ENCODE measurements at places on chromosomes 5 and 9.
A peak's percentile ranks its signal among the peaks of the same experiment; 100 is the strongest.

GRCh38 chr9:105057551-105057950, 129.6 kb upstream of the ABCA1 start:
- DNase-seq = no peak

DNA sequence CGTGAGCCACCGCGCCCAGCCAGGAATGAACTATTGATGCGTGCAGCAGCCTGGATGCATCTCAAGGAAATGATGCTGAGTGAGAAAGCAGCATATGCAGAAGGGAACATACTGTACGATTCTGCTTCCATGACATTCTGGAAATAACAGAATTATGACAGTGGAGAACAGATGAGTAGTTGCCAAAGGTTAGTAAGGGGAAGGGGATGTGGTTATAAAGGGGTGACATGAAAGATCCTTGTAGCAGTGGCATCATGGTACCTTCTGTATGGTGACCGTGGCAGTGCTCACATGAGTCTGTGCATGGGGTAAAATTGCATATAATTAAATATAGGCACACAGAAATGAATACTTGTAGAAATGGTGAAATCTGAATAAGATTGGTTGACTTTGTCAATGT, 13.0 kb downstream of the NANS start:
- no peak for DNase-seq

DNA sequence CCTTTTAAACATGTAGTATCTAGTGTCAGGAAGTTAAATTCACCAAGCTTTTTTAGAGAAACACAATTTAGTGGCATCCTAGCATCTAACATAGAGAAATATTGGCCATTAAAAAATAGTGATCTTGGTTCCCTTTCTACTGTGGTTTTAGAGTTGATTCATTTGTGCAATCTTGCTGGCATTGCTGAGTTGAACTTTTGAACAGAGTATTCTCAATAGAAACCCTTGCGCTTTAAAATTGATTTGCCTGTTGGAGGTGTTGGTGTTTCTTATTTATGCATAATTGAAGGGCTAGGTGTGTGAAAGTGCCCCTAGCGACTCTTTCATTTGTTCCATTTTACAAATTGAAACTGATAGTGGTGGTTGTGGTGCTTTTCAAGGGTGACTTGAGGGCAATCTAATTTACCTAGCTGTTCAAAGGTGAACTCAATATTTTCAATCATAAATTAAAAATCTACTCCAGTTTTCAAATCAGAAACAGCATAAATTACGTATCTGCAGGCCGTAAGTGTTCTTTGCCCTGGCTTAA, 73.0 kb upstream of the MPDZ start:
- no peak for DNase-seq

DNA sequence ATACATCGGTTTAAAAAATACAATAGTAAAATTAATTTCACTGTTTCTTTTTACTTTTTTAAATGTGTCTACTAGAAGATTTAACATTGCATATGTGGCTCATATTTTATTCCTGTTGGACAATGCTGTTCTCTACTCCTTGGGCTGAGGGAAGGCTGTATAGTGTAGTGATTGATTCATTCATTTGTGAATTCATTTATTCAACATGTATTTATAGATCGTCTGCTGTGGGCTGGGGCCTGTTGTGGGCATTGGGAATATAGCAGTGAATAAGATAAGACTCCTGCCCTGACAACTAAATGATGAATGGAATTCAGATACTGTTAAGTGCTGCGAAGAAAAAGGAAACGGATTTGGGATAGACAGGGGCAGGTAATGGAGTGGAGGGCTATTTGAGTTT, 55.7 kb downstream of the ZNF618 start:
- DNase-seq = no peak

DNA sequence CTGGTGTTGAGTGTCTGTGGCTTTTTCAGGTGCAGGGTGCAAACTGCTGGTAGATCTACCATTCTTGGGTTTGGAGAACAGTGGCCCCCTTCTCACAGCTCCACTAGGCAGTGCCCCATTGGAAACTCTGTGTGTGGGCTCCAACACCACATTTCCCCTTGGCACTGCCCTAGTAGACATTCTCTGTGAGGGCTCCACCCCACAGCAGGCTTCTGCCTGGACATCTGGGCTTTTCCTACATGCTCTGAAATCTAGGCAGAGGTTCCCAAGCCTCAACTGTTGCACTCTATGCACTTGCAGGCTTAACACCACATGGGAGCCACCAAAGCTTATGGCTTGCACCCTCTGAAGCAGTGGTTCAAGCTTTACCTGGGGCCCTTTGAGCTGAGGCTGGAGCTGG, 80.9 kb downstream of the BARX1 start:
- no peak for DNase-seq

DNA sequence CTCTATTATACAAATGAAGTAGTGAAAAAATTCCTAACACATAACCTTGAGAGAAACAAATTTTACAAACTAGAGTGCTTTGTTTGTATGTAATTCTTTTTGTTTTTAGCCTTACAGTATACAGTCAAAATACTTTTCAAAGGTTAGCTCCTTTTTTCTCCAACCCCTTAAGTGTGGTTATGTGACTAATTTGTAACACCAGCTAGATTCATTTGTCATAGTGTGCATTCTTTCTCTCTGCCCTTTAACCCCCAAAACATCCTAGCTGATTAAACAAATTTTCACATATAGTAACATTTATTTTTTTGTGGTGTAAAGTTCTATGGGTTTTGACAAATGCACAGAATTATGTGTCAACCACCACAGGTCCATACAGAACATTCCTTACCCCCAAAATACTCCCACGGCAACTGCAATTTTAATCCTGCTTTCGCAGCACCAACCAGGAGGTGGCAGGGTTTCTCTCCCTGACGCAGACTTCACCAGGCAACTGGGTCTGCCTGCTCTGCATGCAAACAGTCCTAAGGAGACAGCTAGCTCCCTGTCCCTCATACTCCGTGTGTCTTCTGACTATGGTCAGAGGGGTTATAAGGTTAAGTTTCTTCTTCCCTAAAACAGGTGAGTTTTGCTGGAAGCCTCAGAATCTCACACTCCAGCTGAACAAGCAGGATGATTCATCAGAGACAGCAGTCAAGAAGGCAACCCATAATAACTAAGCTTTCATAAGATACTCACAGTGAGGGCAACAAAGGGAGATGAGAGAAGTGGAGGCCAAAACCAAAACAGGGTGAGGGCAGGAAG, 44.5 kb upstream of the NR5A1 start:
- DNase-seq = peak; percentile 67

DNA sequence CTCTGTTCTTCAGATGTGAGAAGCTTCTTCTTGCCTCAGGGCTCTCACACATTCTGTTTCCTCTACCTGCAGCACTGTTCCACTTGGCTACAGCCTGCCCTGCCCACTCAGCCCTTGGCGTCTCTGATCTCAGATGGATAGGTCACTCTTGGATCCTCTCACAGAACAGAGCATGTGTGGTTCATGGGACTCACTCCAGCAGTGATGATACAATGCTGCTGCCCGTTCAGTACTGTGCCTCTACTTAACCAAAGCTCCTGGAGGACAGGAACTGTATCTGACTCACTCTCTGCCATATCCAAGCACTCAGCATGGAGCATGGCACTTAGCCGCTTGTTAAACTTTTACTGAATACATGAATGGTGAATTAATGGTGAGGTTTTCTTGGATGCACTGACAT, 3.4 kb upstream of the SPINK4 start:
- DNase-seq = no peak

- no peak for DNase-seq
Observed at GRCh38 chr5:139835656-139836055, 40.0 kb downstream of the PSD2 start.

- DNase-seq = no peak
Observed at GRCh38 chr9:1267141-1267570, 217.0 kb downstream of the DMRT2 start.

DNA sequence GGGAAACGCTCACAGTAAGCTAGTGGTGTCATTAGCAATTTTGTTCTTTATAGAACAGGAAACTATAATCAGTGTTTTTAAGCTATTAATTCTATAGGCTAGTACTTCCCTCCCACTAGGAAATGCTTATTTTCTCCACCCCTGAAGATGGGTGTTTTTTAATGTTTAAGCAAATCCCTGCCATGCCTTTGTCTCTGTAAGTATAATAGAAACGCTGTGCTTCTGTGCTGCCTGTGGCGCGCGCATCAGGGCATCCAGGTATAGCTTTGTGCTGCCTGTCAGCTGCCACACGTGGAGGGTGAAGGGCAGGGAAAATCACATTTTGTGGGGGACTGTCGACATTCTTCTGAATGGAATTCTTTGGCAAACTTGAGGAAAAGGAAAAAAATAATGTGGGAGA, 217.5 kb downstream of the RAB3C start:
- DNase-seq = no peak

DNA sequence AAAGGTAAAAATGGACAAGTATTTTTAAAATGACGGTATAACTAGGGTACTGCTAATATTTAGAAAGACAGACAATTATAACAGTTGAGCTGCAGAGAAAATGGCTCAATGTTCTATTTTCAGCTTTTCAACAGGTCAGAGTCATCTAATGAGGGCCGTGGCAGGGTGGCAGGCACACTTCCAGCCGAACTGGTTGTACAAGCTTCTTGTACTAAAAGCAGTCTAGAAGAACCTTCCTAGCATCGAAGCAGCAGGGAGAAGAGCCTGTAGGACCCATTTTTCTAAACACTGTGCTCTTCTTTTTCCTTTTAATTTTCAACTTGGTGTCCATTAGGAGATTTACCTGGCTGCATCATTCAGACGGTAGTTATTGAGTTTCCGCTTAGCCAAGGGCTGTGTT, 85.6 kb downstream of the SLC28A3 start:
- DNase-seq = no peak

GRCh38 chr5:149855366-149855765, 89.2 kb downstream of the PDE6A start:
- no peak for DNase-seq

DNA sequence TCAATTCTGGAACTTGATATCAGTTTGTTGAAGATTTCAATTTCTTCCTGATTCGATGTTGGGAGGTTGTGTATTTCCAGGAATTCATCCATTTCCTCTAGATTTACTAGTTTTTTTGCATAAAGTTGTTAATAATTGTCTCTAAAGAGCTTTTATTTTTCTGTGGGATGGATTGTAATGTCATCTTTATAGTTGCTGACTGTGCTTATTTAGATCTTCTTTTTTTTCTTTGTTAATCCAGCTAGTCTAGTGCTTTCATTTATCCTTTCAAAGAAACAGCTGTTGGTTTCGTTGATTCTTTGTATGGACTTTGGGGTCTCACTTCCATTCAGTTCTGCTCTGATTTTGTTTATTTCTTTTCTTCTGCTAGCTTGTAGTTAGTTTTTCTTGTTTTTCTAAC, 302.0 kb upstream of the DMAC1 start:
- no peak for DNase-seq

GRCh38 chr5:8825139-8825757, 720.6 kb downstream of the SEMA5A start:
- DNase-seq = no peak

- no peak for DNase-seq
Observed at GRCh38 chr5:36040651-36041536, 25.8 kb downstream of the UGT3A2 start.

- DNase-seq = no peak
Observed at GRCh38 chr5:29218138-29218537, 1975.3 kb upstream of the CDH6 start.

GRCh38 chr5:36689225-36689624, 82.8 kb downstream of the SLC1A3 start:
- DNase-seq = no peak

DNA sequence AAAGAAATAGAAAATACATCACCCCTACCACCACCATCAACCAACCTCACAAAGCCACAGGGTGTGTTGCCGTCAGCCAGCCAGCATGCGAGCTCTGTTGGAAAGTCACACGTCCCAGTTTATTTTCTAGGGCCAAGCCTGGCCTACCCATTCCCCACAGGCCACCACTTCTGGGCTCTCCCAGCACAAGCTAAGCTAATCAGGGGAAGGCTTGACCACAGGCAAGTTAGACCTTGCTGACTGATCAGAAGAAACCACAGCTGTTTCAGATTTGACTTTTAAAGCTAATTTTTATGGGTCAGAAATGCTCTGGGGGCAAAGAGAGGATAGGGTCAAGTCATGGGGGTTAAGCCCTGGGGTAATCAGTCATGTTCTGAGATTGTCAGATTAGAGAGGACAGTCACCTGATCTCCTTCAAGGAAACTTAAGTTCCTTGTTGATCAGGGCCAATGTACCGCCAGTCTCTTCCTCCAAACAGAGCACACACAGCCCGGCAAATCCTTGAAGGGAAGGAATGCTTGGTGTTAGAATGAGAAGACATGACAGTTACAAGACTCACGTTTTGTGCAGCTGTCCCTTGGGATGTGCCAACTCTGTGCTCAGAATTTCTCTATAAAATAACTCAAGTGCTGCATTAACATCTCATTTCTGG, 7.6 kb downstream of the SHB start:
- no peak for DNase-seq

DNA sequence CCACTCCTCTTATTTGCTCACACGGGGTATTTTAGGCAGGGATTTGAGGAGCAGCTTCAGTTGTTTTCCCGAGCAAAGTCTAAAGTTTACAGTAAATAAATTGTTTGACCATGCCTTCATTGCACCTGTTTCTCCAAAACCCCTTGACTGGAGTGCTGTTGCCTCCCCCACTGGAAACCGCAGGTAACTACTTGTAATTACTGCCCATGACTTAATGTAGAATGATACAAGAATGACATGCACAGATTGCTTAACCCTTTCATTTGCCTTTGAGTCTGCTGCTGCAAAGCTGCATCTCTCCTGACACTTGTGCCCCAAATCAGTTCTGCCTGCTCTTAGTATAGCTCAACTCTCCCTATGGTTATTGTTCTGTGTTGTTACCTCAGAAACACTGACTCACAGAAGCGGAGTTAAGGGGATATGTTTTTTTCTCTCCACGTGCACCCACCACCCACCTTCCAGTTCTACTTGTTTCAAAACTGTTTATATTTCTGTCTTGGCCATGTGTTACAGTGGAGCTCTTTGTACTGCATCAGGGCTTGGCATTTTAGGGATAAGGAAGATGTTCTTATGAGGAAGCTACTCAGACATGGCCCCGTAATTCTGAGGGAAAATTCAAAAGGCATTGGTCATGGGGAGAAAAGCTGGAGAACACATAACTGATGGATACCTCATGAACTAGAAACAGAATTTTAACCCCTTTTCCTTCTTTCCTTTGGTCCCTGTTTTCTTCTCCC, 2.3 kb downstream of the ADRB2 start:
- no peak for DNase-seq

GRCh38 chr5:77101298-77101697, 14.2 kb upstream of the ZBED3 start:
- DNase-seq = no peak
